ENCODE measurements at places on chromosomes 7 and 10. TPM values are rescaled to one million over a fixed set of nuclear protein-coding genes. Genes with fewer than 3 reads are reported as not detected.

- DNase-seq: no peak
- no peak overlapping the region for H3K27ac ChIP-seq
- H3K4me1 ChIP-seq: no peaks in the 10 kb centered on the region
- peaks cover 2% of the 10 kb centered on the region for H3K27me3 ChIP-seq
- H3K4me3 ChIP-seq: no peak overlapping the region
- no peaks in the 10 kb centered on the region for H3K36me3 ChIP-seq
Measured at GRCh38 chr10:61081301-61081700, 137.3 kb upstream of the RHOBTB1 start.

- H3K27ac ChIP-seq: no peak overlapping the region
- H3K36me3 ChIP-seq: no peaks in the 10 kb centered on the region
- no peak for DNase-seq
- H3K27me3 ChIP-seq: no peaks in the 10 kb centered on the region
Measured at GRCh38 chr7:9761224-9761623, 1212.4 kb upstream of the PHF14 start.

PRKCQ gene
- total RNA-seq: 0.23 TPM

EVX1 gene
- total RNA-seq: 0.10 TPM

GRCh38 chr7:44990109-44991023 is 9.6 kb upstream of the CCM2 start:
- H3K27ac ChIP-seq: no peak overlapping the region
- H3K36me3 ChIP-seq: peaks cover 7% of the 10 kb centered on the region
- peaks cover 9% of the 10 kb centered on the region for H3K4me1 ChIP-seq

- no peak overlapping the region for H3K27ac ChIP-seq
- DNase-seq: no peak
- peaks cover 9% of the 10 kb centered on the region for H3K36me3 ChIP-seq
- no peak overlapping the region for H3K4me3 ChIP-seq
- no peaks in the 10 kb centered on the region for H3K27me3 ChIP-seq
Measured at GRCh38 chr7:5636914-5637313, 144.5 kb downstream of the RNF216 start.
